ENCODE measurements at places on chromosomes 1 and 21.

GRCh38 chr1:7902478-7903085 is 38.1 kb downstream of the TNFRSF9 start:
- DNase-seq: peak; percentile 76

DNA sequence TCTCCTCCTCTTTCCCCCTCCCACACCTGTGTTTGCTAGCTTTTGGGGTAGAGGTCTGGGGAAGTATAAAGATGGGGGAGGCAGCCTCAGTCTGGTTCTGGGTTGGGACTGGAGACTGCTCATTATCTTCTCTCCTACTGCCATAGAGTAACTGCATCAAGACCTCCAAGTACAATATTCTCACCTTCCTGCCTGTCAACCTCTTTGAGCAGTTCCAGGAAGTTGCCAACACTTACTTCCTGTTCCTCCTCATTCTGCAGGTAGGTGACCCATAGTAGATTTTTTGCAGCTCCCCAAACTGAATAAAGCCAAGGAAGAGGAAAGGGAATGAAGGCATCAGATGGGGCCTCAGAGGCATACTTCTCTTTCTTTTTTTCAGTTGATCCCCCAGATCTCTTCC is 5.3 kb downstream of the ATP8B2 start:
- DNase-seq: no peak

- no peak for DNase-seq
These were observed 142.1 kb upstream of the SPAG17 start for GRCh38 chr1:118326960-118327629.

GRCh38 chr1:15963968-15964648 is 11.8 kb downstream of the ZBTB17 start:
- DNase-seq: no peak

- DNase-seq: no peak
These were observed 1.5 kb downstream of the PLK3 start for GRCh38 chr1:44801491-44802305.

DNA sequence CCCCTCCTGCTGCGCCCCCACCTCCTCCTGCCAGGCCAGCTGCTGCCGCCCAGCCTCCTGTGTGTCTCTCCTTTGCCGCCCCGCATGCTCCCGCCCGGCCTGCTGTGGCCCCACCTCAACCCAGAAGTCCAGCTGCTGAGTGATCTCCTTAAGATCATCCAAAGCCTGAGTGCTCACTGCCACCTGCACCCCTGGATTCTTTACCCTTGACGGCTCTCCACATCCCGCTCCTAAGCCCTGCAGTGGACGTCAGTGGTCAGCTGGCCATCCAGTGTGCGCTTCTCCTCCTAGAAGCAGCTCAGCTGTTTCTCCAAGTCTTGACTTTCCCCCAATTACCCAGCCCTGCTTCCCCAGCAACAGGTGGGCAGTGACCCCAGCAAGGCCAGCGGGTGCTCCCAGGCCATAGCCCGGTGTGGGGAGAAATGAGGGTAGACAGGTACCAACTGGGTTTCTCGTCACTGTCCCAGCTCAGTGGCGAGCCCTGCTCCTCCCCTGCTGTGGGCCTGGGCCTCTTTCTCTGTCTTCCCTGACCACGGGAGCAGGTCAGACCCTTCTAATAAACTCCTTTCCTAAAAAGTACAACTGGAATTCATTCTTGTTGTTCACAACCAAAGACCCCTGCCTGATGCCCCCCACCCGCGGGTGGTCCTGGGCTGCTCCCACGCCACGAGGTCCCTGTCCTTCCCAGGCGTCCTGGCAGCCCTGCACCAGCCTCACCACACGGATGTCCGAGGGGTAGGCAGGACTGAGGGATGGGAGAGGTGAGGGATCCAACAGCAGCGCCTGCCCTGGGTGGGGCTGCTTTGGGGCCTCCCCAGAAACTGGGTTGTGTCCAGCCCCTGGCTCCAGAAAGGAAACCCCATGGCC is 1.4 kb downstream of the KRTAP10-7 start:
- DNase-seq: no peak

DNA sequence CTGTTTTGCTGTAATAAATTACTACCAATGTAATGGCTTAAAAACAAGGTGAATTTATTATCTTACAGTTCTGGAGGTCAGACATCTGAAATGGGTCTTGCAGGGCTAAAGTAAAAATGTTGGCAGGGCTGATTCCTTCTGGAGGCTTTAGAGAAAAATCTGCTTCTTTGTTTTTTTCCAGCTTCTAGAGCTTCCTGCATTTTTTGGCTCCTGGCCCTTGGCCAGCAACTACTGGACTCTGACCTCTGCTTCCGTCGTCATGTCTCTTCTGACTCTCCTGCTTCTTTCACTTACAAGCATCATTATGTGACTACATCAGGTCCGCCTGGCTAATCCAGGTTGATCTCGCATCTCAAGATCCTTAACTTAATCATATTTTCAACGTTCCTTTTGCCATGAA is 350.9 kb downstream of the S1PR1 start:
- DNase-seq: no peak

DNA sequence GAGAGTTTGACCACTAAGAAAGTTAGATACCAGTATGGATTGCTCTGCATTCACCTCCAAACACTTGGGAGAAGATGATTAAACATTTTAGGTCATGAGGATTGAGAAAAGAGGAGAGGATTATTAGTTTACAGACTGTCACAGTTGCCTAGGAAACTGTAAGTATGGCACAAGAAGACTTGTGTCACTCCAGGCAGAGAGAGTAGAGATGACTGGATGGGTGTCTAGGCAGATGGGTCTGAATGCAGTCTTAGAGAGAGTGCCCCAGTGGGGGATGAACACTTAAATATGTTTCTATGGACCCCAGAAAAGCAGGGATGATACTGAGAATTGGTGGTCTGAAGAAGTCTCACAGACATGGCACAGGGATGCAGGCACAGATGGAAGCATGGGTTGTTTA is 477.6 kb upstream of the B3GALT2 start:
- DNase-seq: no peak

GRCh38 chr1:225445639-225446594 is 18.1 kb upstream of the LBR start:
- peak; percentile 42 for DNase-seq

- DNase-seq: peak; percentile 78
These were observed 9.3 kb downstream of the MASP2 start for GRCh38 chr1:11037740-11038182.

DNA sequence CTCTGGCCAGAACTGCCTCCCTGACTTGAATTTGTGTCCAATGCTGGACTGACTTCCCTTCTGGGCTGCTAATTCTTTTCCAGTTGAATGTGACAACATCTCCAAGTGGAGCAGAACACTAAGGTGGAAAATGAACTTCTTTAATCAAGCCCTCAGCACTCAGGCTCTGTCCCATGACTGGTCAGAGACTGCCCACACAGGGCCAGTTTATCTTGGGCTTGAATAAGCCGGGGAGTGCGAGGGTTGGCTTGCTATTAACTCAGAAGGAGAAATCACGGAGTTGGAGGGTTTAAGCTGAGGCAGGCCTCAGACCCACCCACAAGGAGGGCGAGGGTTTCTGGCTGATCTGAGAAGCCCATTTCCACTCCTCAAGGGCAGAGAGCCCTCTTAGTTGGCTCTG is 12.4 kb downstream of the KCNA10 start:
- no peak for DNase-seq

DNA sequence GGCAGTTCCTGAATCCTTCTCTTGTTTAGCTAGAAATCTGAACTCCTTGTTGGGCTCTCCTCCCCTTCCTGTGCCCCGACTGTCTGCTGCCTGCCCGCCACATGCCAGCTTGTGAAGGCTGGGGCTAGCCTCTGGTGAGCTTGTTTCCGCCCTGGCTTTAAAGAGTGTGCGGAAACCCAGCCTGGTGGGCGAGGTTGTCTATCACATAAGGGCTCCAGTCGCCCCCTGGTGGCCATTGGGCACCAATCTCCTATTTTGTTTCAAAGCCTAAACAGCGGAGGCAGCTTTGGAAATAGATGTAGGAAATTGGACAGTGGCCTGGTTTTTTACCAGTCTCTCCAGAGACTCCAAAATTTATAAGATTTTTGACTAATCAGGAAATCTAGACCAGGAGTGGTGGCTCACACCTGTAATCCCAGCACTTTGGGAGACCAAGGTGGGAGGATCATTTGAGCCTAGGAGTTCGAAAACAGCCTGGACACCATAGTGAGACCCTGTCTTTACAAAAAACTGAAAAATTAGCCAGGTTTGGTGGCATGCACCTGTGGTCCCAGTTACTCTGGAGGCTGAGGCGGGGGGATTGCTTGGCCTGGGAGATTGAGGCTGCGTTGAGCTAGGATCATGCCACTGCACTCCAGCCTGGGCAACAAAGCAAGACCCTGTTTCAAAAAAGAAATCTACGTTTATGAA is 9.8 kb downstream of the ATP8B2 start:
- peak; percentile 72 for DNase-seq

DNA sequence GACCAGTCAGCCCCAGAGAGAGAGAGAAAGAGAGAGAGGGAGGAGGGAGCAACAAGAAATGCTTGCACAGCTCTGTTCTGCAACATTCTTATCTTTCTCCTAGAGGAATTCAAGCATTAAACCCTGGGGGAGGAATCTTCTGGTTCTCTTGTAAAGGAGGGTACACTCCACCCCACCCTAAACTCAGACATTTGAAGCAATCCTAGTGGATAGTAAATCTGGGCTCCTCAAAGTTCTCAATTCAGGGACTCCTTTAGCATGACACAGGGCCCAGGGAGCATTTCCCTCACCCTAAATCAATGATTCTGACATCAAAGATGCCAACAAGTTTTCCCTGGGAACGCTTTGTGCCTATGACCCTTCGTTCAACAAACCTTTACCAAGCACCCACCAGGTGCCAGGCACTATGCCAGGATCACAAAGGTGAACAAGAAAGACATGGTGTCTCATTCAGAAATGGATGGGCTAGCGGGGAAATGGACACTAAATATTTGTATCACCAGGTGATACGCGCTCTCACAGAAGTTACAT is 11.9 kb upstream of the CAPN2 start:
- peak; percentile 41 for DNase-seq

GRCh38 chr1:152110365-152110859 is 4.8 kb downstream of the TCHH start:
- DNase-seq: peak; percentile 36

DNA sequence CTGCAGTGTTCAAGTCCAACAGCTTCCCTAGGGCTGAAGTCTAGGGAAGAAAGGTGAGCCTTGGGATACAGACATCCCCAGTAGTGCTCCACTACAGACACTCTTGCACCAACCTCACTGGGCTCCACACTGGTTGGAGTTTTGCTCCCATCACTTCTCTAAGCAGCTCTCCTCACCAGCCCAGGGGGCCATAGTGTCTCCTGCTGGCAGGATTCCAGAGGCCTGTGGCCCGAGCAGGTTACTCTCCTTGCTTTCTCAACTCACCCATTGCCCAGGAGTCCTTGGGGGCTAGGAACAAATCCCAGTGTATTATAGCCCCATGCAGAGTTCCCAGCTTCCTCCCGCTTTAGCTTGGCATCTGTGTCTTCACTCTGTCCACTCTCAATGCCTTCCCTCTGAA is 52.8 kb downstream of the IFI44 start:
- no peak for DNase-seq

DNA sequence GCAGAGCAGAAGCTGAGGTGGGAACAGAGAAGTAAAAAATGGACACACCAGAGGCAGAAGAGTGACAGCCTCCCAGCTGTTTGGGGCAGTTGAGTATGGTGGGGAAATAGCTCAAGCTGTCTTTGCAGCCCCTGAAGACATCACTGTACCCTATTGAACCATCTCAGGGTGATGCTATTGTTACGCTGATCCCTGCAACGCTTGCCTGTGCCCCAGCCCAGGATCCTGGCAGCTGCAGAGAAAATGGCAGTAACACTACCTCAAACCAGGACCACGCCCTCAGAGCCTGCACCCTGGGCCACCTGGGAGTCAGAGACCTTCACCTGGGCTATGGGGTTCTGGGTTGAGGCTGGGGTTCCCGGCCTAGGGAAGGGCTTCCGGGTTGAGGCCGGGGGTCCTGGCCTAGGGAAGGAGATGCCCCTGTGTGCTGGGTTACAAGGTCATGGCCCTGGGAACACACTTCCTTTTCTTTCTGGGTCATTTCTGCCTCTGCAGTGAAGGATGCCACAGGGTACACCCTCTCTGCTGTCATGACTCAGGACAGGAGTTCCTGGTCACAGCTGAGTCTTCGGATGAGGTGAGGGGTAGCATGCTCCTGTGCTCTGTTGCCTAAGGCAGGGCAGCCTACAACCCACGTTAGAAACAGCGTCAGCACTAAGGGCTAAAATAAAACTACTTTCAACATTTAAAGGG is 11.6 kb downstream of the BSND start:
- no peak for DNase-seq

DNA sequence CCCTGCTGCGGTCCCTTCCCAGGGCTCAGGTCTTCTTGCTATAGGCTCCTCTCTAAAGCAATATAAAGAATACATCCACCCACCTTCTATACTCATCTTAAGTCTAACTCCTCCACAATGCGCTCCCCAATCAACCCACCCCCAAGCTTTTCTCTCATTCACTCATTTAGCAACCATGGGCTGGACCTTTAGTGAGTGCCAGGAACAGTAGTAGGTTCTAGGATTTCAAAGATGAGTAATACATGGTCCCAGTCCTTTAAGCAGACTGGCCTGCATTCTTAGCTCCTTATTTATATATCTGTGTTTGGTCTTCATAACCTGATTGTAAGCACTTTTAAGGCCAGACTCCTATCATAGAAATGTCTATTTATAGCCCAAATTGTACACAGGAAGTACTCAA is 5.9 kb downstream of the CAMK1G start:
- DNase-seq: no peak

DNA sequence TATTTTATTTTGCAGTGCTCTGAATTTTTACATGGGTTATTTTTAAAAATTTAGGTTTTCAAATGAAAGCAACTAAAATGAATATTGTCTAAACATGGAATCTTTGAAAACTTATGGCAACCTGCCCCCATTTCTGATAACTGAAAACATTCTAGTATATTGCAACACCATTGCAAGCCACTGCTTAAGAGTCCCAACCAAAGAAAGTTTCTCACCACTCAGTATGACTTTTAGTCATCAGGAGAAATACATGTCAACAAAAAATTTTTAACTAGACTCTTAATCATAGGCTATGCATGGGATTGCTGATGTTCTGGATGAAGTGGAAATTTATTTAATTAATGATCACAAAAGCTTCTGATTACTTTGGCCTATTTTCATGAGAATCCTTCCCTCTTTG is 112.1 kb downstream of the TNFSF18 start:
- DNase-seq: no peak

DNA sequence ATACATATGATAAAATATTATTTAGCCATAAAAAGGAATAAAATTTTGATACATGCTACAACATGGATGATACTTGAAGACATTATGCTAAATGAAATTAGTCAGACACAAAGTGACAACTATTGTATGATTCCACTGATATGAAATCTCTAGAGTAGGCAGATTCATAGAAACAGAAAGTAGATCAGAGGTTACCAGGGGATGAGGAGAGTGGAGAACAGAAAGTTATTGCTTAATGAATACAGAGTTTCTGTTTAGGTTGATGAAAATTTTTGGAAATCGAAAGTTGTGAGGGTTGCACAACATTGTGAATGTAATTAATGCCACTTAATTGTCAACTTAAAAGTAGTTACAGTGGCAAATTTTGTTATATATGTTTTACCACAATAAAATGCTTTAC is 315.7 kb upstream of the USP25 start:
- DNase-seq: no peak

GRCh38 chr1:29838738-29839320 is 602.5 kb downstream of the PTPRU start:
- no peak for DNase-seq

Data from RWPE1 (cell line).